ENCODE measurements at places on chromosomes 3 and 15. TPM values are rescaled to one million over a fixed set of nuclear protein-coding genes. Genes with fewer than 3 reads are reported as not detected.

SV2B gene
- total RNA-seq, result 0.02 TPM

SCN11A gene
- 0.81 TPM for total RNA-seq

ANKRD63 gene
- not detected for total RNA-seq

CIB2 gene
- total RNA-seq, result 52.0 TPM

LMAN1L gene
- total RNA-seq, result not detected

GOLGA8J gene
- total RNA-seq, result not detected

EPHB3 gene
- total RNA-seq, result 2.3 TPM

PTX3 gene
- 9.1 TPM for total RNA-seq

RBPMS2 gene
- 0.15 TPM for total RNA-seq

CCDC13 gene
- not detected for total RNA-seq
